T-cell (primary cell): ENCODE measurements at places on chromosomes 16 and 17.

- no peak for DNase-seq
Observed at GRCh38 chr17:76519048-76519966, 18.1 kb upstream of the RHBDF2 start.

GRCh38 chr16:84228256-84228838 lies 11.5 kb downstream of the KCNG4 start:
- no peak for DNase-seq

DNA sequence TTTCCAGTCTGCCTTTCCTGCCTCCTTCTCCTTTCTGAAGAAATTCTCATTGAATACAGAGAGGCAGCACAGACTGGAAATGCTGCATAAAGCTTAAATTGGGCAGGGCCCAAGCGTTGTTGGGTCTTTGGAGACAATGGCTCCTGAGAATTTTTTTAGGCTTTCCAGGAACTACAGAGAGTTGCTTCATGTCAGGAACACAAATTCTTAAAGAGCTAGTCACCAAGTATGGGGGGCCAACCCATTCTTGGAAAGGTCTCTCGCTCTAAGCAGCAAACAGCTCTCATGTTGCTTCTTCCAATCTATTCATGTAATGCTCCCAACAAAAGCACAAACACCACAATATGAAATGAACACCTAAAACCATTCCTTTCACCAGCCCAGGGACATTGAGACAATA lies 6.9 kb downstream of the HNF1B start:
- no peak for DNase-seq

- DNase-seq: no peak
Observed at GRCh38 chr16:22386976-22387375, 12.6 kb upstream of the CDR2 start.

GRCh38 chr17:8255499-8255898 lies 6.4 kb downstream of the PFAS start:
- no peak for DNase-seq

- DNase-seq: no peak
Observed at GRCh38 chr16:69579783-69580481, 14.2 kb downstream of the NFAT5 start.

GRCh38 chr16:57698812-57699405 lies 4.3 kb downstream of the DRC7 start:
- no peak for DNase-seq

GRCh38 chr17:7382901-7383300 lies 2.0 kb downstream of the TNK1 start:
- no peak for DNase-seq
